Fibroblast of the aortic adventitia (primary cell): ENCODE measurements at places on chromosomes 4 and X.

DNA sequence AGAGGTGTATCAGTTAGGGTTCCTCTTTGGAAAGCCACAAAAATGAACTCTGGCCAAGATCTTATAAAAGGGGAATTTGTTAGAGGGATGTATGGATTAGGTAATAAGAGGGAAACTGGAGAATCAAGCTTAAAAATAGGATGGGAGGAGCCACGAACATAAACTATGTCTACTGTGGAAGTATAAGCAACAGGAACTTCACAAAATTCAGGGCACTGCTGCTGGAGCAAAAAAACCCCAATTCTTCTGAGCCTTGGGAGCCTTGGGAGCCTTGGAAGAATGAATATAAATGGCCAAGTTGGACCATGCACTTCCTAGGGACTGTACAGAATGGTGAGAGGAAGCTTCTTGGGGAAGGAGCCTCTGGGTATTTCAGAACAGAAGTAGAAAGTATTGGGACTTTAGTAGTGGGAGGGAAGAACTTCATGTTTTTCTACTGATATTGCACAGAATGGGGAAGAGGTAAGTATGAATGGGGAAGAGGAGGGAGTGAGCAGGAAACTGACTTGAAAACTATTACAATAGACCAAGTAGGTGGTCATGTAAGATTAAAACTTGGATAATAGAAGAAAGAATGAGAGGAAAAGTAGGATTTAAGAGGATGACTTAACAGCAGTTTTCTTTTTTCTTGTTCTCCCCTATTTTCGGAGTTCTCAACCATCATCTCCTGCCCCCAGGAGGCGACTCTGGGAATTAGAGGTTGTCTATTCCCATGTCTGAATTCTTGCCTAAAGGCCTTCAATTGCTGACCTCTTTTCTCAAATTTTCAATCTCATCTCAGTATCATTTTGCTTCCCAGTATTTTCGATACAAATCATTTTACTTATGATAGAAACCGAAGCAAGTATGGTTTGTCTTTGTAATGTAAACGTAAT, 44.4 kb upstream of the TAPT1 start:
- no peak for DNase-seq

DNA sequence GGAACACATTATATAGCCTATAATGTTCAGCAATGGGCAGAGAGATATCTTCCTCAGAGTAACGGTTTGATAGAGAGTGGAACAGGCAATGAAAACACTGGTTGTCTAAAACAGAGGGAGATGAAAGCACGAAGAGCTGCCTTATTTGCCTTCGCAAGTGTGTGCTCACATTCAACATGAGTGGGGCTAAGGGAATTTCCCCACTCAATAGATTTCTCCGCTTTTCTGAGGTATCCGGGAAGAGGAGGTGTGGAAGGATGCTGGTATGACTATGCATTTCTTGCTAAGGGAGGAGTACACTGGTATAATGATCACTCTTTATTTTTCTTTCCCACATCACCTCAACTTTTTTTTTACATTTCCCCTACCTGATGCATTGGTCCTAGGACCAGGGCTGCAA, 7.8 kb upstream of the GPR82 start:
- DNase-seq, result no peak

GRCh38 chr4:73299548-73300280, 41.1 kb upstream of the ANKRD17 start:
- no peak for DNase-seq

GRCh38 chrX:8364369-8365141, 100.1 kb upstream of the VCX3B start:
- no peak for DNase-seq

DNA sequence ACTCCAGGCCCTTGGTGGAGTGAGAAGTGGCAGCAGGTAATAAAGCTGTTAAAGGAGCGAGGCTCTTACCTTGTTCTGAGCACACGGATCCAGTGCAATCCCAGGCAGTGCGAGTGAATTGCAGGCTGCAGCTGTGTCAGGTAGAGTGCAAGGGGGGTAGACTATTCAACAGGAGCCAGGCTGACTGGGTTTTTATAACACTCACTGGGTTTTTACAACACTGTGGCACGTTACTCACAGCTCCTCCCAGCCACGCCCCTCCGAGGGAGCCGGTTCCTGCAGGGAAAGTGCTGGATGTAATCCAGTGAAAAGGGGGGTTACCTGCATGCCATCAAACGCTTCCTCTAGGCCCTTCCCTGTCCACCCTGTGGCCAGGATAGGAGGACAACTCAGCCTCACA, 358 bp downstream of the FGFBP1 start:
- no peak for DNase-seq

- DNase-seq, result no peak
Observed at GRCh38 chr4:114423582-114423981, 175.0 kb upstream of the UGT8 start.
